ENCODE measurements at places on chromosomes 7 and 10.
A peak's percentile ranks its signal among the peaks of the same experiment; 100 is the strongest.

GRCh38 chr10:82811621-82812020 is 936.6 kb downstream of the NRG3 start:
- no peak for DNase-seq

GRCh38 chr7:106021151-106022067 is 58.3 kb downstream of the CDHR3 start:
- DNase-seq = no peak

DNA sequence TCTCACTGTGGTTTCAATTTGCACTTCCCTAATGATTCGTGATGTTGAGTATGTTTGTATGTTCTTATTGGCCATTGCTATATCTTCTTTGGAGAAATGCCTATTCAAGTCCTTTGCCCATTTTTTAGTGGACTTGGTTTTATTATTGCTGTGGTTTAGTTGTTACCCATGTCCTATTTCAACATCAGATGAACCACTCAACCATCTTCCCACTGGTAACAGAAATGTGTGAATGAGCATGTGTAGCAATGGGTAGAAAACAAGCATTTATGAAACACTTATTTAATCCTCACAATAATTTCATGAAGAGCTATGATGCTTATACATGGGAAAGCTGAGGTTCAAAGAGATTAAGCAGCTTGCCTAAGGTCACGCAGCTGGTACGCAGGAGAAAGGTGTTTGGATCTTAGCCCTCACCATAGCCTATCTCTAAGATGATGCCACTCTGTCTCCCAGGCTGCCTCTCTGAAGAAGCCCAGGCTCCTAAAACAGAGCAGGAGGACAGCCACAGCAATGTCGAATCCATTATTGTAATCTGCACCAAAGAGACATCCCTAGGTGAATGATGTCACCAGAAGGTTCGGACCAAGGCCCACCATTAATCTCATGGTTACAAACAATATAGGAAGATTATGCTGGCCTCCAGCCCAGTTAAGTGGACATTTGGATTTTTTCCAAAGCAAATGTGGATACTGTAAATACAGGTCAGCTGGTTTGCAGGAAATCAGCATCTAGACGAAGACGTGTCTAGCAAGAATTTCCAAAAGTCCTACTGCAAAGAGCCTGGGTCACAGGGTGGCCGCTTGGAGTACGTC is 447.6 kb upstream of the ZMIZ1 start:
- DNase-seq = no peak

GRCh38 chr10:110190170-110190569 is 17.2 kb upstream of the MXI1 start:
- DNase-seq = no peak

DNA sequence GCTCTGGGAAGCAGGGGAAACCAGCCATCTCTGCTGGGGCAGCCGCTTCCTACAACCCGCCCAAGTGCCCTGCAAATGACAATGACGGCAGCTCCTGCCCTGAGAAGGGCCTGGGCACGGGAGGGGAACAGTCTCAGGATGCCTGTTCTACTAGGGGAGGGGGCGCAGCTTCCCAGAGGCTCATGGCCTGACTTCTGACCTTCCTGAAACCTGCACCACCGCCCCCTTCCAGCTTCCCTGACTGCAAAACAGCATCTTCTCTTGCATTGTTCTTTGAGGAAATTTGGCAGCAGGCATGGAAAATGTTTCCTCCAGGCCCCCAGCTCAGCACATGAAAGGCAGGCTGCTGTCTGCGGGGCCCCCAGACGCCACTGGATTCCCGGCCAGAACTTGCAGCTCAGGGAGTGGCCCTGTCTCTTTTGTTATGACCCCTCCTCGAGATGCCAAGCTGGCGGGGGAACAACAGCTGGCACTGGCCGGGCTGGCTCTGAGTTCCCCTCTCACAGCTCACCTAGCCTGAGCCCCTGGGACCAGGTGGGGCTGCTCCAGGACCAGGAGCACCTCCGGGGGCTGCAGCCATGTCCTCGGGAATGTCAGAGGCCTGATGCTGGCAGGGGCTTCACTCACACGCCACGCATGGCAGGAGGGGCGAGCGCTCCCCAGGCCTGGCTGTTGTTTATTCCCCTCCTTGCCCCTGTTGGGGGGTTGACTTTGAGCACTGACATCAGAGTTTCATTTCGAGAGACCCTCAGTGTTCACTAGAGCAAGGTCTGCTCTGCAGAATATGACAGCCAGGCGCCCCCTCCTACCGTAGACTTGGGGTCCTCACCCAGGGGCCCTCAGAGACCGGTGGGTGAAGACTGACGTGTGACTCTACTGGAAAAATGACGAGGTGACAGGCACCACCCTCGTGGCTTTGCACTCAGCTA is 62.7 kb downstream of the CALML3 start:
- DNase-seq = no peak

GRCh38 chr7:35513828-35514227 is 181.1 kb downstream of the HERPUD2 start:
- no peak for DNase-seq

DNA sequence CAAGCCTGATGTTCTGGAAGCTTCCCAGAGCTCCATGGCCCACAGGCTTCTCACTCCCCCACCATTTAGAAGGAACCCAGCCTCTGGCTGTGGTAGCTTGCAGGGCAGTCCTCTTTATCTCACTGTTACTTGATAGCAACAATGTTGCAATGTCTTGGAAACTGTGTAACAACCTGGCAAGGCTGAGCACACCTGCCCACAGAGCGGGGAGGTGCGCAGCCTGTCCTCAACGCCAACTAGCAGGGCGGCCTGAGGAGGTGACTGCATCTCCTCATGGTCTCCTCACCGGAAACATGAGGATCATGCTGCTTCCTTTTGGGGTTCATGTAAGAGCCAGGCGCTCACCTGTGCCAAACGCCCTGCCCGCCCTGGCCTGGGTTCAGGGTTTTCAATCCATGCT is 43.7 kb upstream of the INSIG1 start:
- DNase-seq = no peak

DNA sequence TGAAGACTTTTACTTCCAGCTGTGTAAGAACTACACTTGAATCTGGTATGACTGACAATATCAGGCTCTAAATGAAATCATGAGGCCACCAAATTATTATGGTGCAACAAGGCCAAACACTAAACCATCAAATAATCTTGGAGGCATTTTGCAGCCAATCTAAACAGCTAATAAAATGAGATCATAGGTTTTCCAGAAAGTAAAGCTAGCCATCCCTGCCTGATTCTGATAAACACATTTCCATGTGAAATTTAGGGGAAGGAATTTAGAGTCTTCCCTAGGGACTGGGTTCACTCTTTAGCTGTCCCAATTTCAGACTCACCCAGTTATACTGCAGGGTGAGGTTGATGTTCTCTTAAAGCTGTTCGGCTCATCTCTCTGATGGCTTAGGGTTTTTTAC is 190.3 kb upstream of the TMEM196 start:
- no peak for DNase-seq

DNA sequence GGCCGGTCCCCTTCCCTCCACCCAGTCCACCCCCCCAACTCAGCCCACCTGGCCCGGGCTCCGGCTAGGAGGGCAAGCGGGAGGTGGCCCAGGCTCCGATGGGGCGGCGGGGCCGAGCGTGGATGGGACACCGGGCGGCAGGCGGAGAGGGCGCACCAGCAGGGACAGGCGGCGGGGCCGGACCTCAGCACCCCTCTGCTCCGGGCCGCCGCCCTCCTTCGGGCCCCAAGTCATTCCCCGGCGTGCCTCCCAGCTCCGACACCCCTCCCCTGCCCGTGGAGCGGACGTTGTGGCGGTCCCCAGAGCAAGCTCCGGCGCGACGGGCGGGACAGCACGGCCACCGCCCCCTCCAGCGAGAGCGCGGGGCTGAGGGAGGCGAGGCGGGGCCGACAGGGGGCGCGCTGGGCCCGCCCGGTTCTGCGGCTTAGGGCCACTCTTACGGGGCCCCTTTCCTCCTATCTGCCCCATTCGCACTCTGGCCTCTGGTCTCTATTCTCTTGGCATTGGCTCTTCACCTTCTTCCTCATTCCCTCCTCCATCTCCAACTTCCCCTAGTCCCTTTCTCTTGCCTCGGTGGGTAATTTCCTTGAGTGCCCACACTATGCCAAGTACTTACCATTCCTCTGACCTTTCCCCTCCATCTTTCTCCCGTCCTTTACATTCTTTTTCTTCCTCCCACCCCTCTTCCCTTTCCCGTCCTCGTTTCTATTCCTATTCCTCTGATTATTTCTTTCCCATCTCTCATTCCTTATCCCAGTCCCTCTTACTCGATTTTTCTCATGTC is 701 bp upstream of the GBX1 start:
- DNase-seq = peak; percentile 69

DNA sequence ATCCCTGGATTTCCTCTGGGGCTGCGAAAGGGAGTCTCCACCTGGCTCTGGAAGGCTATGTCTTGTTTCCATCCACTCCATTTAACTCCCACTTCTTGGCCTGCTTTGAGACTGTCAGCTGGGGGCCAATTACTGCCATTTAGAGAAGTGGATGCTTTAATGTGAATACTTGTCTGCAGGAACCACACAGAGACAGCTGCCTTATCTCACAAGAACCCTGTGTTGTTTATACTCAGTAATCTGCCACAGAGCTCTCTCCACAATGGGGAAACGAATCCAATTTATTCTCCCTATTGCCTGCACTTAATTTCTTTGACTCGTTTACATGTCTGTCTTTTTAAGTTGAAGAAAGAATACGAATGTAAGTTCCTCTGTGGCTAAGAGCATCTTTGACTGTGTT is 787.0 kb upstream of the C7orf33 start:
- no peak for DNase-seq

Data from activated naive CD4-positive, alpha-beta T cell treated with anti-CD3 and anti-CD28 coated beads, Interleukin-2, amount 50 U/mL, for 16 hours (primary cell).